ENCODE measurements at places on chromosomes 3 and 15.

GRCh38 chr3:86379280-86379679, 611.7 kb downstream of the VGLL3 start:
- H3K36me3 ChIP-seq: no peaks in the 10 kb centered on the region
- H3K27me3 ChIP-seq: no peaks in the 10 kb centered on the region
- no peak for DNase-seq
- H3K4me3 ChIP-seq: no peak overlapping the region
- H3K27ac ChIP-seq: no peak overlapping the region

GRCh38 chr15:98428253-98428989, 219.9 kb upstream of the IGF1R start:
- peak overlapping the region; percentile 29 for H3K4me3 ChIP-seq
- peak; percentile 71 for DNase-seq
- H3K27ac ChIP-seq: no peak overlapping the region
- peaks cover 9% of the 10 kb centered on the region for H3K4me1 ChIP-seq
- H3K36me3 ChIP-seq: no peaks in the 10 kb centered on the region
- H3K27me3 ChIP-seq: peaks cover 35% of the 10 kb centered on the region

- no peaks in the 10 kb centered on the region for H3K27me3 ChIP-seq
- H3K4me3 ChIP-seq: no peak overlapping the region
- no peak for DNase-seq
These were observed 530.5 kb downstream of the FHIT start for GRCh38 chr3:60720736-60721135.

- no peak overlapping the region for H3K27ac ChIP-seq
- H3K27me3 ChIP-seq: no peaks in the 10 kb centered on the region
- H3K36me3 ChIP-seq: no peaks in the 10 kb centered on the region
- no peak for DNase-seq
These were observed 82.3 kb upstream of the LPP start for GRCh38 chr3:188071636-188072035.

GRCh38 chr3:144516589-144516988, 545.0 kb downstream of the DIPK2A start:
- no peak overlapping the region for H3K27ac ChIP-seq
- H3K36me3 ChIP-seq: no peaks in the 10 kb centered on the region
- H3K4me3 ChIP-seq: no peak overlapping the region
- no peaks in the 10 kb centered on the region for H3K4me1 ChIP-seq

DNA sequence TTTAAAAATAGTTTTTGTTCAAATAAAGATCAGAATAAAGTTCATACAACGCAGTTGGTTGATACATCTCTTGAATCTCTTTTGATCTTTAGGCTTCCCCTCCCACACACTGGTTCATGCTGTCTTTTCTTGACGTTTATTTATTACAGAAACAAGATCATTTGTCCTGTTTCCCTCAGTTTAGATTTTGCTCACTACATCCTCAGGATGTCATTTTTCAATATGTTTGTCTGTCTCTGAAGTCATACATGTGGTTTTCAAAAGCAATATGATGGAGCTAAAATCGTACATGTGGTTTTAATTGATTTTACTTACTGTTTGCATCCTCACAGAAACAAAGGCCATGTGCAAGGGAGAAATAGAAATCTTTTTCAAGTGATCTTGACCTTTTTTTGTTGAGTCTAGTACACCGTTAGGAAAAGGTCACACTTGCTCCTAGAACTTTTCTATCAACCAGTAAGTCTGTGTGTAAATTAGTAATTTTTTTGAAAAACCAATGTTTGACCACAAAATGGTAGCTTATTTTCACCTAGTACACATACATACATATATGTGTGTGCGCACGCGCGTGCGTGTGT, 63.7 kb upstream of the SENP5 start:
- H3K27ac ChIP-seq: no peak overlapping the region
- no peak for DNase-seq
- no peaks in the 10 kb centered on the region for H3K27me3 ChIP-seq
- no peaks in the 10 kb centered on the region for H3K4me1 ChIP-seq
- H3K4me3 ChIP-seq: no peak overlapping the region
- peaks cover 36% of the 10 kb centered on the region for H3K36me3 ChIP-seq

GRCh38 chr3:4398120-4398940, 68.7 kb downstream of the SUMF1 start:
- H3K27ac ChIP-seq: no peak overlapping the region
- H3K36me3 ChIP-seq: peaks cover 3% of the 10 kb centered on the region
- DNase-seq: no peak

- H3K4me1 ChIP-seq: peaks cover 2% of the 10 kb centered on the region
- peaks cover 4% of the 10 kb centered on the region for H3K27me3 ChIP-seq
- H3K36me3 ChIP-seq: no peaks in the 10 kb centered on the region
- H3K27ac ChIP-seq: no peak overlapping the region
These were observed 8.6 kb downstream of the AQP9 start for GRCh38 chr15:58146749-58147148.

DNA sequence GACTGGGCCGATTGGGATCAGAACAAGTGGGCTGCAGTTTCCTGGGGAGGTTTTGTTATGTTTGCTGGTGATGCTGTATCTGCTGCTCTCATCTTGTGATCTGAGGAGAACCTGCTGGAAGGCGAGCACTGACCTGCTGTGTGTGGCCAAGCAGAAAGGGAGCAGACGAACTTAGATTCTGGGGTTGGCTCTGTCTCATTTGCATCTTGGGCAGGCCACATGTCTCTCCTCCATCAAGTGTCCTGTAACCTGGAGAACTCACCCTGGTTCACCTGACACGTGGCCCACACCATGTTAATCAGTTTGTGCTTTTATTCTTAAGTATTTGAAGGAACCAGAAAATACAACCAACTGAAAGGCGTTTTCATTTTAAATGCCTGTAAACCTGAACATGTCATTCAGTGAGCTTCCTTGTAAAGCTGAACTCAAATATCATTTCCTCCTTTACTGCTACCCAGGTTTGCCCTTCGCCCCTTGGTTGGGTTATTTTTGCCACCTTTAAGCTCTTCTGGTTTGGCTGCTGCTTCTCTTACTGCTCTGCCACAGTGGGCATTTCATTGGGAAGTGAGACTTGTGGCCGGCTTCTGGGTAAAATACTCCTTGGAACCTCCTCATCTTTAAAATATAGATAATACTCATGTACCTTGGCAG, 33.5 kb upstream of the TRAK1 start:
- H3K27ac ChIP-seq: no peak overlapping the region
- DNase-seq: no peak
- no peak overlapping the region for H3K4me3 ChIP-seq
- H3K36me3 ChIP-seq: no peaks in the 10 kb centered on the region

DNA sequence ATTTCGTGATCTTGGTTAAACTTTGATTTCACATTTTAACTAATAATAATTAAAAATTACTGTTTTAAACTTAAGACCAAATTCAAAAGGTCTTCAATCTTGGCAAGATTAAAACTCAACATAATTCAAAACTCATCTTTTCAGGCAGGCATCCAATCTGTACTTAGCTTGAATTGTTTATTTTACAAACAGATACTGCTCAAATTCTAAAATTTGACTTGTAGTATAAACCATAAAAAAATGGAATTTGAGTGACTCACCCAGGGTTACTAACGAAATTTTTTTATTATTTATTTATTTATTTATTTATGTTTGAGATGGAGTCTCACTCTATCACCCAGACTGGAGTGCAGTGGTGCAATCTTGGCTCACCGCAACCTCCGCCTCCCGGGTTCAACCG, 64.4 kb downstream of the GAP43 start:
- H3K36me3 ChIP-seq: no peaks in the 10 kb centered on the region
- H3K27me3 ChIP-seq: no peaks in the 10 kb centered on the region
- no peaks in the 10 kb centered on the region for H3K4me1 ChIP-seq
- H3K4me3 ChIP-seq: no peak overlapping the region

DNA sequence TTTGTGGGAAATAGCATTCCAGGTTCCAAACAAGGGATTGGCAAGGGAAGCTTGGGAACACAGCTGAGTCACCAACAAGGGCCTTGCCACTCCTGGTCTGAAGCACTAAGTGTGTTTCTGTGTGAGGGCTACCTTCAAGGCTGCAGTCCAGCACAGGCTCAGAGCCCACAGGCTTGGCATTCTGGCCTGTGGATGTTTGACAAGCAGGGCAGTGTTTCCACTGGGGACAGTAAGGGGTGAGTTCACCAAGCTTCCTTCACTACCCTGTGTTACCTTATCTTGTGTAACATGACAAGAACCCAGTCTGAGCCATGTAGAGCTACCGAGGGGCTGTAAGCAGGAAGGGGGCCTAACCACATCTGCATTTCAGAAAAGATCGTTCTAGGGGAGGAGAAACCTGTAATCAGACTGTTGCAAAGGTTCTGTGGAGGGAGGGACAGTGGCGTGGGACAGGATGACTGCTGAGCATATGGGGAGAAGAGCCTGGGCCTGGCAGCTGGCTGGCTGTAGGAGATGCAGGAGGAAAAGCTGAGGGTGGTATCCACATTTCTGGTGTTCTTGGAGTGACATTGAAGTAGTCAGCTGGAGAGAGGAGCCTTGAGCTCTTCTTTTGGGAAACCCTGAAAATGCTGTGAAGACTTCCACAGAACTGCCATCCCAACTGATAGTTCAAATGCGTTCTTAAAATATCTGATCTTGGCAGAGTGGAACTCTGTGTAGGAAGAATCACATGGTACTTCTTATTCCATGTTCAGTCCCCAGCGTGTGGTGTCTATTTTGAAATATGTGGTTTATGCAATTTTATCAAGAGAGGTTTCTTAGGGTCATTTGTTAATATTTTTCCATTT, 61.3 kb downstream of the CTDSPL start:
- H3K27ac ChIP-seq: no peak overlapping the region
- no peak for DNase-seq
- H3K36me3 ChIP-seq: no peaks in the 10 kb centered on the region
- H3K4me3 ChIP-seq: no peak overlapping the region
- H3K27me3 ChIP-seq: no peaks in the 10 kb centered on the region

DNA sequence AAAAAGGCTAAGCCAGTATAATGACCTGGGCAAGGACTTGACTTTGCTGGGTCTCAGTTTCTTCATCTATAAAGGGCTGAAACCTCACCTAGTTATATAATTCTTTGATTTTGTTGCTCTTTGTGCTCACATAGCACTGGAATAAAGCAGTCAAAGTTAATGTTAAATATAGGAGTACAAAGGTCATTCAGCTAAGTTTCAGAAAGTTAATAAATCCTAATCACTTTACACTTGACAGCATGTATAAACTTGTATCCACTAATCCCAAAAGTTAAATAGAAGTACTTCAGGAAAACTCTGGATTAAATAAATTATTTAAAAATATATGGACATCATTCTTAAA, 33.9 kb downstream of the PLCL2 start:
- H3K27me3 ChIP-seq: no peaks in the 10 kb centered on the region
- no peaks in the 10 kb centered on the region for H3K4me1 ChIP-seq
- no peaks in the 10 kb centered on the region for H3K36me3 ChIP-seq

GRCh38 chr3:42032693-42033349, 58.3 kb upstream of the TRAK1 start:
- H3K4me1 ChIP-seq: peaks cover 70% of the 10 kb centered on the region
- DNase-seq: peak; percentile 70
- H3K27ac ChIP-seq: peak overlapping the region; percentile 62

DNA sequence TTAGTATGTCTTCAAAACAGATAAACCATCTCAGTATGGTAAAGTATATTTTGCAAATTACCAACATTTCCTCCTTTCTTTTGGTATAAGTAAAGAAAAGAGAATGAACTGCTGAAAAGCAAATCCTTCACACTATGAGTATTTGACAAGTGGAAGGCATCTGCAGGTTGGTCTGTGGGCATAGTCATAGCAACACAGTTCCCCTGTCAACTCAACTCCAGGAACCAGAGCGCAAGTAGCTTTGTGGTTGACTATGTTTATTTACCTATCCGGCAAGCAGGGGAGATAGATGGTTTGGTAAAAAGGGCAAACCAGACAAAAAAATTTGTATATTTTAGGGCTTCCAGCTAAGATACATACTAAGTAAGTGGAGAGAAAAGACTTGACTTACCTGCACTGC, 88.3 kb upstream of the PPIB start:
- H3K27me3 ChIP-seq: no peaks in the 10 kb centered on the region
- no peak overlapping the region for H3K4me3 ChIP-seq
- no peak for DNase-seq
- no peaks in the 10 kb centered on the region for H3K36me3 ChIP-seq
- no peak overlapping the region for H3K27ac ChIP-seq
- H3K4me1 ChIP-seq: no peaks in the 10 kb centered on the region
